ENCODE measurements at places on chromosomes 3 and 15.

- DNase-seq, result no peak
Observed at GRCh38 chr3:4495294-4496086, 2.3 kb downstream of the ITPR1 start.

- DNase-seq, result no peak
Observed at GRCh38 chr3:185381320-185382058, 18.6 kb downstream of the MAP3K13 start.

DNA sequence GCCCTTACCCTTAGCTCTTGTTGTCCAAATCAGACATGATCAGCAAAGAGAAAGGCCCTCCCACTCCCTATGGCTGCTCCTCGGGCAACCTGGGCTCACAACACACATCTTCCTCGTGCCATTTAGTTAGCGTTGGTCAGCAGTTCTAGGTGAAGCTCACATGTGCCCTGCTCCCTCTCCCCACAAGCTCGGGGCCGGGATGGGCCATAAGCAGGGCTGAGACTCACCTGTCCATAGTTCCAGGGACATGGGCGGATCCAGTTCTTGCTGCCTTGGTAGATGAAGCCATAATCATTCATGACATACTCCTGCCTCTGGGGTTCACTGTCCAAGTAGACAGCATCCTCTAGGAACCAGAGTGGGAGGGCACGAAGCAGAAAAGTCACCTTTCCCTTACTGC lies 10.4 kb downstream of the TGM5 start:
- DNase-seq, result no peak

DNA sequence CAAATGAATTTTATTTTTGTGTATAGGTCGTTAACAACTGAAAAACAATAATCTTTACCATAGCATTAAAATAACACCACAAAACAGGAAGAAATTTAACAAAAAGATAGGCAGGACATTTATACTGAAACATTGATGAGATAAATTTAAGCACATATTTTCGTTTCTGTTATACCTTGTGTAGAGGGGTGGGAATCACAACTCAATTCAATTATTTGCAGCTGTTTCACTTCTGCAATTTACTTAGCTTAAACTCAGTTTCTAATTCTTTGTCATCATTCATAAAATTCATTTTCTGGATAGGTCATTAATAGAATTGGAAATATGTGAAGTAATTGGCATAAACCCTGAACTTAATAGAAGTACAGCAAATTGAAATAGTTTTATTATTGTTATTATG lies 42.3 kb downstream of the TP63 start:
- no peak for DNase-seq

- no peak for DNase-seq
Observed at GRCh38 chr3:109313061-109313460, 3.3 kb downstream of the DPPA2 start.

GRCh38 chr15:60740787-60741354 lies 261.9 kb upstream of the ICE2 start:
- no peak for DNase-seq

DNA sequence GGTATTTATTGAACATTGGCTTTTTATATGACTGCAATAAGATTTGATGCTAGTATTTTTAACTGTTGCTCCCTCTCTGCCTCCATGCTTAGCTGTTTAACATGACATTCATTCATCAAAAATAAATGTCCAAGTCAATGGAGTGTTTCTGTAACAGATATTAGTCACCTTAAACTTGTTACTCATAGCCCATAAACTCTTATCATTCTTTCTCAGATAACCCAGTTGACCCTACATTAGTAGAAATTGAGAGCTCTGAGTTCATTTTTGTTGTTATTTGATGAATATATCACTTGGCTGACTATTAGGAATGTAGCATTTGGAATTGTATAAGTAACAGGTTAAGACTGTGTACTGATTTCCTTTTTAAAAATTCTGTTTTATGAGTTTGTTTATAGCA lies 201.1 kb downstream of the UBE2E2 start:
- no peak for DNase-seq

GRCh38 chr3:99978221-99978620 lies 136.1 kb downstream of the FILIP1L start:
- no peak for DNase-seq

DNA sequence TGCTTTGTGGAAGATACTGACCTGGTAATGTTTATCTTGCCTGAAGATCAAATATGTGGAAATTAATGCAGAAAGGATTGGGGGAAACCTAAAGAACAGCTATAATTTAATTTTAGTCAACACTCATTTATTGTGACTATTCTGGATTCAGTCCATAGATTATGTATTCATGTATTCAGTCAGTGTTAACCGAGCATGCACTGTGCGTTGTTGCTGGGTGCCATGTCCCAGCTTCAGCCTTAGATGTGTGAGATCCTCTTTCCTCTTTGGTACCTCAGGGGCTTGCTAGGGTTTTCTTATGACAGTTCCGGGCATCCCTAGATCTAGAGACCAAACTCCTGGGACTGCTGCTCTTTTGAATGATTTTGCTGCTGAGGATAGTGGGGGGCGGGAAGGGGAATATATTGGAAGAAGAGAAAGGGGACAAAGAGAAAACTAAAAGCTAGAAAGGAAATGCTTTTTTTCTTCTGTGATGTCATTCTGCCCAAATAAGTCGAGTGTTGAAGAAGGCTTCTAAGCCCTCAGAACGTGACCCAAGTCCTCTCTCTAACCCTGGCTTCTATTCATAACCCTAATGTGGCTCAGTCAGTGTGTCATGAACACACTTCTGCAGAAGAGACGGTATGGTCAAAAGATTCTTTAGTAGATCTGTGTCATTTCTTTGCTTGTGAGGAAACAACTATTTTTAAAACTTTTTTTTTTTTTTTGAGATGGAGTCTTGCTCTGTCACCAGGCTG lies 33.5 kb downstream of the STARD9 start:
- DNase-seq, result no peak

DNA sequence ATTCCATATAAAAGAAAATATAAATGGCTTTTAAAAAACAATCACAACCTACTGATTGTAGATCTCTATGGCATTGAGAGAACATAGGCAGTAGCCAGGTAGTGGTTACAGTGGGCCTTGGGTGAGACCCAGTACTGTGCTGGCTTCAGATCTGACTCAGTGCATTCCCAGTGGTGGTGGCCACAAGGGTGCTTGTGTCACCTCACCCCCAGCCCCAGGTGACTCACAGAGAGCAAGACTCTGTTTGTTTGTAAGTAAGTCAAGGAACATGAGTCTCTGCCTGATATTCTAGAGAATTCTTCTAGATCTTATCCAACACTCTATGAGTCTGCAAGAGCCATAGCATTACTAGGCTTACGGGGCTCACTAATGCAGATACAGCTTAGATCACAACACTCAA lies 118.8 kb upstream of the AZI2 start:
- no peak for DNase-seq

GRCh38 chr3:147890114-147890513 lies 480.9 kb downstream of the ZIC1 start:
- no peak for DNase-seq
